ENCODE measurements at places on chromosomes 3 and 15.

GRCh38 chr3:154657218-154657617 is 227.2 kb upstream of the GPR149 start:
- no peak for DNase-seq

DNA sequence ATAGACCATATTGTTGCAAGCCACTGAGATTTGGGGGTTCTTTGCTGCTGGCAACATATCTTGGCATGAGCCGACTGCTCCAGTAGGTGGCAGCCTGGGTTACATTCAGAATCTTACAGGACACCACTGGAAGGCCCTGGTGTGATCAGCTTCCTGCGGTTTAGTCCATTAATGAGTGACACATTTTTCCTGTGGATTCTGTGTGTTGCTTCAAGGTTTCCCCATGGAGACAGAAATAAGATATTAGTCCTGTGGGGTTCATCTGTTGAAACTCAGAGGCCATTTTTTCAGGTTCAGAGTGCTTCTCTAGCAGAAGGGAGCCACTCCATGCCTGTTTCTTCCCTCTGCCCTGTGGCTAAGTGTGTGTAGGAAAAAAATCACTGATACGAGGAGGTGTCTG is 116.2 kb downstream of the MFSD1 start:
- no peak for DNase-seq

GRCh38 chr3:6803619-6804018 is 57.3 kb upstream of the GRM7 start:
- DNase-seq: no peak

DNA sequence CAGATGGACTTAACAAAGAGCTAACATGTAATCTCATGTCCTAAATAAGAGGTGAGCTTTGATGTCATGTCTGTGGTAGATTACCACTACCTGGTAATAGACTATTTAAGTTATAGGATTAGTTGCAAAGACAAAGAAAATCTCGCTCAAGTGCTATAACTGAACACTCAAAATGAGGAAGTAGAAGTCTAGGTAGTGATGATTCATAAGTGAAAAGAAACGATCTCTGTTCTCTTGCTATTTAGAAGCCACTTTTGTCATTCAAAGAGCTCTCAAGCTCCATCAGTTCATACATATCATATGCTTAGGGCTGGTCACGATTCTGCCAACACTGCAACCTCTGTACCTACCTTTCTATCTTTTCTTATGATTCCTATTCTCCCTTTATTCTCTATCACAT is 110.9 kb downstream of the EDEM1 start:
- DNase-seq: no peak

GRCh38 chr3:71896751-71897150 is 111.8 kb upstream of the PROK2 start:
- no peak for DNase-seq

DNA sequence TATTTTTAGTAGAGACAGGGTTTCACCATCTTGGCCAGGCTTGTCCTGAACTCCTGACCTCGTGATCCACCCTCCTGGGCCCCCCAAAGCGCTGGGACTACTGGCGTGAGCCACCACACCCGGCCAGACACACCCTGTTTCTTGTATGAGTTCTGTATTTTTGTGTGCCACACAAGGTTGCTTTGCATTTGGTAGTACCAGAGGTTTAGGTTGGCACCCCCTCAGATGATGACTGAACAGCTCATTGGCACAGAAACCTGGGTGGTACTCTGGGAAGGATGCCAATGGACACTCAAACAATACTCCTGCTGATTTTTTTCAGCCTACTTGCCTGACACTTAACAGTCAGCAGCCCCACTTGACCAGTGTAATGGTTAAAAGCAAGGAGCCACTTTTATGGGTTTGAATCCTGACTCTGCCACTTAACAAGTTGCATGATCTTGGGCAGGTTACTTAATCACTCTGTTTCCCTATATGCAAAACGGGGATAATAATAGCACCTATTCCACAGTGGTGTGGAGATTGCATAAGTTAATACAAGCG is 39.2 kb upstream of the BCL2A1 start:
- no peak for DNase-seq

GRCh38 chr3:191246630-191247029 is 47.6 kb downstream of the OSTN start:
- DNase-seq: no peak

DNA sequence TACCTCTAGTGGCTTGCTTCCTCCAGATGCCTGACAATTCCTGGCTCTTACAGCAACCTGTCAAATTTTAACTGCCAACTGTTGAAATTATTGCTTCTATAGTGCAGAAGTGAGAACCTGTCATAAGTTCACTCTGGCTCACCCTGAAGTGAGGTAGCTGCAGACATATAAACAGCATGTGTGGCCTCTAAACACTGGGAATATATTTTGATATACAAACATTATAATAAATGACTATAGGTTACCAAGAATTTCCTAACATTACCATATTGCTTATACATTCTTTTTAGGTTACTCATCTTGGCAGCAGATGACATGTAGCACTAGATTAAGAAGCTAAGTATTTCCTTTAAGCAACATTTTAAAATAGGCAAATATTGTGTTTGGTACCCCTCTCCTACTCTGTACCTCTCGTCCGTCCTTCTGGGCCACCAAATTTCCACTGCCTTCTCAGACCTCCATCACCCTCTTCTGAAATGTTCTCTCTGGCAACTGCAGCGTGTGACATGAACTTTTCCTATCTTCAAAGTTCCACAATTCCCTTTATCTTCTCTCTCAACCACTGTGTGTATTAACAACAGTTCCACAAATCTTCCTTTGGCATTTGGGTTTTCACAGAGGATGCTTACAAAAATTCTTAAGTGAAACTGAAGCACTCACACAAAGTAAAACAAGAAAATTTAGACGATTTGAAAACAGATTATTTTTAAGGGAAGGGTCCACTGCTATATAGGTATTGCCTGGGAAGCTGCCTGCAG is 15.3 kb upstream of the XXYLT1 start:
- DNase-seq: no peak

GRCh38 chr3:48320996-48321395 is 12.5 kb downstream of the SPINK8 start:
- no peak for DNase-seq

DNA sequence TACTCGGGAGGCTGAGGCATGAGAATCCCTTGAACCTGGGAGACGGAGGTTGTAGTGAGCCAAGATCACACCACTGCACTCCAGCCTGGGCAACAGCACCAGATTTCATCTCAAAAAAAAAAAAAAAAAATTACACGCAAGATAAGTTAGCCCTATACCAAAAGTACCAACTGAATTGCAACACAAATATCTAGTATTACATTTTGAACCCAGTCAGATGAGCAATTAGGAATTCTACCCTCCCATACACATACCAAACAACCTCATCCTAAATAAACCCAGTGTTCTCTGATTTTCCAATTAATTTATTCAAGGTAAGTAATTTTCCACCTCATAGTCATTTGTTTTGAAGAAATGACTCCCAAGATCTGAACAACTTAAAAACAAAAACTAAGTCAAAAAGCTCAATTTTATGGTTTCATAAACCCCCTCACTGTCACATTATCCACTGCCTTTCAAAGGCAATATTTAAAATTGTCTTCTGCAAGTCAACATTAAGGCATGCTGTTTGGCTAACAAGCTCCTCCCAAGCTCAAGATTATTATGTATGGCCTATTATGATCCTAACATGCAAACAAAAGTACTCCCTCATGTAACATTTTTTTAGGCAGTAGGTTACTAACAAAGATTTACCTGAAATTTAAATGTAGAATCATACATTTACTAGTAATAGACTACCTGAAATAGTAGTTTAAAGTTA is 4.5 kb downstream of the RAF1 start:
- no peak for DNase-seq

DNA sequence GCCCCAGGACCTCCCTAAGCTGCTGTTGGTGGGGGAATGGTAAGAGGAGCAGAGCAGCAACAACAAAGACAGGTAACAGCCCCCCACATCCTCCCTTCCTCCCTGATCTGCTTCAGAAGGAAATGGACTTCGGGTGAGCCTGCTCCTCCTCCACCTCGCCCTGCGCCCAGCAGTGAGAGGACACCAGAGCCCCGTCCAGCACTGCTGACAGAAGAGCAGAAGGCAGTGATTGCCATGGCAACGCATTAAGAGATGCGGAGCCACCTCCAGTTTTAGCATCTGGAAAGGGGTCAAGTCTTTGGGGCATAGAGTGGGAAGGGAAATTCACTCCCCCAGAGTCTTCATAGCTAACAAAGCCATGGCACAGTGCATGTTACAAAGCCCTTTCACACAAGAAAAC is 77.6 kb upstream of the HRH1 start:
- DNase-seq: no peak

DNA sequence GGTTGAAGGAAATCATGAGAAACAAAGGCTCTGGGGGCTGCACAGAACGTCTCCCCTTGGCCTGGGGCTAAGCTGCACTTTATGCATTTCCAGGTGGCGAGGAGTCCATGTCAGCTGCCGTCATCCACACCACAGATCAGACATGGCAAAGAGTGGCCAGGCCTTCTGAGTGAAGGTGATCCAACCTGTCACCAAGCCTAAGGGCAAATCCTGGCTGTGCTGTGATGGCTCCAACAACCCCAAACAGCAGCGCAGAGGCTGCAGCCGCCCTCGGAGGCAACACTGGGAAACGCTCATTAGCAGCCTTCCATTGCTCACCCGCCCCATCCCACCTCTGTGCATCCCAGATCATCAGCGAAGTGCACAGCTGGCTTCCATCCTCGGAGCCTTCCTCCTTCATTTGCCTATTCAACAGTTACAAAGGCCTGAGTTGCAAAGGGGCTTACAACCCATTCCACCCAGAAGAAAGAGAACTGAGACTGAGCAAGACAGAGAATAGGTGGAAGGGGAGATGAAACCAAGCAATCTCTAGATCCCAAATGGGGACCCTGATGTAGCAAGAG is 55.7 kb downstream of the SRGAP3 start:
- no peak for DNase-seq

DNA sequence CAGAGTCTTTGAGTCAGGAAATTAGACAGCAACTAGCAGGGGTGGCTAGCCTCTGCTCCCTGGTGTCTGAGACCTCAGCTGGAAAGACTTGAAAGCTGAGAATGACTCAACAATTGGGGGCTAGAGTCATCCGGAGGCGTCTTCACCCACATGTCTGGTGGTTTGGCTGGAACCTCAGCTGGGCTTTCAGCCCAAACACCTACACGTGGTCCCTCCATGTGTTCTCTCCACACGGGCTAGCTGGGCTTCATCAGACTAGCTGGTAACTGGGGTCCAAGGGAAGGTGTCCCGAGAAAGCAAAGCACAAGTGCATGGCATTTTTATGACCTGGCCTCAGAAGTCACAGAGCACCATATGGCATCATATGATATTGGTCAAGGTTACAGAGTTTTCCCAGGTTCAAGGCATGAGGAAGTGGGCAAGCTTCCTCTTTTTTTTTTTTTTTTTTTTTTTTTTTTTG is 19.9 kb upstream of the ABHD2 start:
- no peak for DNase-seq

DNA sequence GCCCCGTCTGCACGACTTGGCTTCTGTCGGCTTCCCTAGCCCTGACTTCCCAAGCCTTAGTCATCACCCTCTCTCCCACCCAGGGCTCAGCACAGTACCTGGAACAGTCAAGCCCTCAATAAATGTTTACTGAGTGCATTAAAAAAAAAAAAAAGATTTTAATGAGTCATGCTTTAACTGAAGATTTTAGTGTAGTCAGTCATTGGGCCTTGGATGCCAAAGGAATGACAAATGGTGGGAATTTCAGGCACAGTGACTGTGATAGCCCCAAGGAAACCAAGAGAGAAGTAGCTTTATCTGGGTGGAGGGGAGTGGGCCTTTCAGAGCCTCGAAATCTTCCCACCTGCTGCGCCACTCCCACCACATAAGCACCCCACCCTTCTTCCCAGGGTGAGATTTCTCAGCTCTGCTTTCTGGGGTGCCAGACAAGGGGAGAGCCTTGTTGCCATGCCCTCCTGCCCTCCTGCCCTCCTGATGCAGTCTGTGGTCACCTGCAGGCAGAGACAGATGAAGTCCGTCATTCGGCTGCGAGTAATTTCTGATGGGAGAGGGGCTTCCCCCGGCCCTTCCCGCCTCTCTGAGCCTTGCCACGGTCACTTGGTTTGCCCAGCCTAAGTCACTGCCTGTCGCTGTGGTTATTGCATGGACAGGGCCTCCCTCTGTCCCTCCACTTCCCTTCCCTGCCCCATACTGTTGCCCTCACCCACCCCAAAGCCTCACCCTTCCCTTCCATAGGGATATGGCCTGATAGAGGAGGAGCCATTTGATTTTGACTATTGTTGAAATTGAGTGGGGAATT is 41.8 kb downstream of the SMAD3 start:
- DNase-seq: no peak

DNA sequence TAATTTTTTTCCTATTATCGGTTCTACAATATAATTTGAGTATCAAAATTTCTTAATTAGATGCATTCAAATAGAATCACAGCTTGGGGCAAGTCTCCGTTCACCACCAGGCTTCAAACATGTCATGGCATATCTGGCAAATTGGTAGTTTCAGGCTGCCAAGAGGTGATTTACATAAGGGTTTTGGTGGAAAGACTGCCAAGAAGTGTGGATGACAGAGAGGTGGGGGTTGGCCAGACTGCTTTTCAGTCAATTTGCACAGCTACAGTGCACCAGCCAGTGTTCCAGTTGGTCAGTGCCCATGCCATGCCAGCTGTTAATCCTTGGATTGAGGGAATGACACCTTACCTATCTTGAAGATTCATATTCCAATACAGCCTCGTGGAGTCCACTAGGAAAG is 8.4 kb upstream of the GSK3B start:
- no peak for DNase-seq

DNA sequence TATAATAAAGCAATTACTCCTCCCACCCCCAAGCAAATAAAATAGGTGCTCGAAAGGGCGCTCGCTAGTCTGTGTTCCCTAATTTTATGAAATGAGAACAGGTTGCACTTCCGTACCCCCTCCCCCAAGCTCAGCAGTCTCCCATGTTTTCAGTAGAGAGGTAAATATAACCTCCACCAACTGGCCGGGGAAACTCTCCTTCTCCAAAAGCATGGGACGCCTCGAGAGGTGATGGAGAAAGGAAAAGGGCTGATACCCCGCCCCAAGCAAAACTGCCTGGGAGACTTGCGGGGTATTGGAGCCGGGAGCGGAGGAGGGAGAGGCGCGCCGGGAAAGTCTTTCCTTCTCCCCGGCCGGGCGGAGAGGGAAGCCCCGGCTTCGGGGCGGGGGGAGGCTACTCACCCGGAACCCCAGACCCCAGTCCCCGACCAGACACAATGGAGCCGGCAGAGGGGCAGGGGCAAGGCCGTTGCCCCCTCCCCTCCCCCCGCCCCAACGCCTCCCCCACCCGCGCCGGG is 605 bp downstream of the DCUN1D1 start:
- no peak for DNase-seq

DNA sequence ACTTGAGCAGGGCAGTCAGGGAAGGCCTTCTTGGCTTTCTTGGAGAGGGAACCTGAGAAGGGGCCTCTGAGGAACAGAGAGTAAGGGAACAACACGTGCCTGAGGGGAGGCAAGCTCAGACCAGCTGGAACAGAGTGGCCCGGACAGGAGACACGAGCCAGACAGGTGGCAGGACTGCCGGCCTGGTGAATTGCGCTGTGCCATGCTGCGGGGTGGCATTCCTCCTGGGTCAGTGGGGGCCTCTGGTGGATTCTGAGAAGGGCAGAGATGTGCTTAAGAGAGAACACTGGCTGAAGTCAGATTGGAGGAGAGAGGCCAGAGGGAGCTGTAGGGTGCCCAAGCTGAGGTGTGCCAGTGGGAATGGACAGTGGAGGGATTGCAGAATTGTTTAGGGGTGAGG is 4.9 kb downstream of the CHAC1 start:
- no peak for DNase-seq

GRCh38 chr15:90807074-90807785 is 61.2 kb upstream of the FURIN start:
- DNase-seq: no peak
